Activated naive CD4-positive, alpha-beta T cell (primary cell): ENCODE measurements at places on chromosomes 3 and 15.

GRCh38 chr3:150081084-150081483, 110.4 kb upstream of the PFN2 start:
- DNase-seq = no peak

DNA sequence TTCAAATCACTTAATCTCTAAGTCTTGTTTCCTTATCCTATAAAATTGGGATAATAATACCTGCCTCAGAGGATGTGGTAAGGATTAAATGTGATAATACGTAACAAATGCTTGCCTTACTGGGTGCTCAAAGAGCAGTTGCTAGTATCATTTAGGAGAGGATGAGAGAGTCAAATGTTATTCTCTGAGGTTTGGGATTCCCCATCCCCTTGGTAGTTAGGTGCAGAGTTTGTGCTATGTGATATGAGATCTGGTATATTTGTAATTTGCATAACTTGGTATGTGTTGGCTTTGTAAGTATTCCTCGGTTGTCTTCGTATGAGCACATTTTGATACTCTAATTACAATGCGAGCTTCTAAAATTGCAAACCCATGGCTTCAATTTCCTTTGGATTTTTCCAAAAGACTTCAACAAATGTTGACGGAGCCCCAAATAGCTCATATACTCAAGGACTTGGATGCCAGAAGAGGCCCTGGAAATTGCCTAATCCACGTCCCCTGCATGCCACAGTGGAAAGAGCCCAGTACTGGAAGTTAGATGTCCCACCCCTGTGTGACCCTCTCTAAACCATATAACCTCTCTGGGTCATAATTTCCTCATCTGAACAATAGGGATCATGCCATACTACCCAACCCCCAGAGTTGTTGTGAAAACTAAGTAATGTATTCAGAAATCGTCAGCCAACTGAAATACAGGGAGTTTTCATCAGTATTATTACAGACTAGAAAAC, 85.0 kb downstream of the FBN1 start:
- DNase-seq = no peak

DNA sequence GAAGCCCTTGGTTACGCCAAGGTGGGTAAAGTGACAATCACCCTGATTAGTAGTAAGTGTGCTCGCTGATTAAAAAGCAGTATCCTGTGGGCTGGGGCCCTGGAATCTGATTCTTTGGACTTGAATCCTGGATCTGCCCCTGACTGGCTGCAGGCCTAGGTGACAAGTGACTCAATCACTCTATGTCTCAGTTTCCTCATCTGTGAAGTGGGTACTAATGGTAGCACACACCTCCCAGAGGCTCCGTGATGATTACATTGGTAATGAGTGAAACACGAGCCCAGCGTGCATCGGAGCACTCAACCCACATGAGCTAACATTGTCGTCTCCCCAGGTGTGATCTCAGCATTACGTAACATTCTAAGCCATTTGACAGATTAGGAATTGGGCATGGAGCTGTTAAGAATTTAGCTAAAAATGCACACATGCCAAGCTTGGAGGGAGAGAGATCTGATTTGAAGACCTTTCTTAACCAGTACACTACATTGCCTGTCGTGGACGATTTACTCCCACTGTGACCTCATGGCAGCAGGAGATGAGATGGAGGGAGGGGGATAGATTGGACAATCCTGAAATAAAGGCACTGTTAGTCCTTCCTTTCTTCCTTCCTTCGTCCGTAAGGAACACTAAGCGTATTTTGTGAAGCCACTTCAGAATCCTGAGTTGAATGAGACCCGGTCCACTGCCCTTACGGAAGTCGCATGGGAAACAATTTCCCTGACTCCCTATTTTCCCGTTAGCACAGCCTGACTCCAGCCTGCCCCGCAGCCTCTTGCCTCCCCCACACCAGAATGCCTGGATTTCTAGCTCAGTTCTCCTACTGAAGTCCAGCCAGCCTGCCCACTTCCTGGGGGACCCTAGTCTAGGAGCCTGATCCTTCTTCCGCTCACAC, 32.1 kb downstream of the MGLL start:
- no peak for DNase-seq

- no peak for DNase-seq
These were observed 97.8 kb downstream of the LARS2 start for GRCh38 chr3:45486136-45486535.

DNA sequence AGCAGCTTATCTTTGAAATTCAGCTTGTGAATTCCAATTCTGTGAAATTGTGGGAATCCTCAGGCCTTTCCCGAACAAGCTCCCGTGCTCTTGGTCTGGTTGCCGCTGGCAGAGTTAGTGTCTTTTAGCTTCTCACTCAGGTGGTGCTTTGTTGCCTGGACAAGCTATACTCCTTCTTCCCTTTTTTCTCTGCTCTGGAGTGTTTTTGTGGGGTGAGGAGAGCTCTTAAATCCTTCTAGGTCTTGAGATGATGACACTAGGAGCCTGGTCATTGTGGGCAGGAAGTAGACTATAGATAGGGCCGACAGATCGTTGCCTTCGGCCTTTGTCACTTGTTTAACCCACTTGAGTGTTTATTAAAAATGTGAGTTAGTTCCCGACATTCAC, 93.8 kb downstream of the SLCO3A1 start:
- no peak for DNase-seq

- DNase-seq = no peak
These were observed 105.9 kb downstream of the TPRG1 start for GRCh38 chr3:189277711-189278110.

GRCh38 chr15:74648051-74648842, 32.6 kb downstream of the CLK3 start:
- no peak for DNase-seq

GRCh38 chr15:93658026-93658816, 569.2 kb upstream of the RGMA start:
- no peak for DNase-seq

DNA sequence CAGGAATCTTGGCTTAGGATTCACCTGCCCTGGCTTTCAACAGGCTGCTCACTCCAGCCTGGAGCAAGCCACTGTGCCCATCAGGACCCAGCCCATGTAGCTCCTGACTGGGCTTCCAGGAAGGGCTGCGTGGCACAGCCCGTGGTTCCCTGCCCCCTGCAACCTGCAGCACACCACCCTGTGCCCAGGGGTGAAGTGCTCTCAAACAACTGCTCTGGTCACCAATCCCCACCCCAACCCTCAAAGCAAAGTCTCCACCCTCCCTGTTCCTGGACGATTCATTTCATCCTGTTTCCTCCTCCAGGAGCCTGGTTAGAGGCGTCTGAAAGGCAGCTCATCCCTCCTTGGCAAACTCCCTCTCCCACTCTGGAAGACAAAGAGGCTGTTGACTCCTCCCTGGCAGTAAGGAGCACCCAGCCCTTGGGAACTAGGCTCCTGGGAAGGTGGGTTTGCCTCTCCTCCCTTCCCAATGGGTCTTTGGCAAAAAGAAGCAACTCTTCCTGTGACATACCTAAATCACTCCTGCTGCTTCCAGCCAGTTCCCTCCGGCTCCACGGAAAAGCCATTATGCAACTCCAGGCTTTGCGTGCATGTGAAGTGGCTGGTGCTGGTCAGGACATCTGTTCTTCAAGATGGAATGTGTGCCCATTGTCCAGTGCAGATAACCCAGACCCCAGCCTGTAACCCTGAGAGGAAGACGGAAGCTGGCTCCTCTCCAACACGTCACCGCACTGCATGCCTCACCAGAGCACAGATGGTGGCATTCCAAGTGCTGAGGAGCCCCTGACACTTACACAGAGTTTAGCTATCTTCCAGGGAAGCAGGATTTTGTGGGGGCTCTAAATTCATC, 29.1 kb upstream of the VIPR1 start:
- no peak for DNase-seq

GRCh38 chr15:53791581-53791980, 32.1 kb upstream of the WDR72 start:
- no peak for DNase-seq

GRCh38 chr3:127462111-127462655, 128.3 kb downstream of the TPRA1 start:
- no peak for DNase-seq

- DNase-seq = no peak
These were observed 685.7 kb downstream of the MECOM start for GRCh38 chr3:168977716-168978374.

GRCh38 chr15:63611177-63611576, 14.0 kb downstream of the FBXL22 start:
- no peak for DNase-seq

GRCh38 chr15:95439922-95440376, 890.6 kb upstream of the NR2F2 start:
- DNase-seq = no peak

GRCh38 chr3:52472239-52473000, 17.0 kb downstream of the NISCH start:
- no peak for DNase-seq

- DNase-seq = no peak
These were observed 10.7 kb upstream of the SLC15A2 start for GRCh38 chr3:121883507-121883906.

DNA sequence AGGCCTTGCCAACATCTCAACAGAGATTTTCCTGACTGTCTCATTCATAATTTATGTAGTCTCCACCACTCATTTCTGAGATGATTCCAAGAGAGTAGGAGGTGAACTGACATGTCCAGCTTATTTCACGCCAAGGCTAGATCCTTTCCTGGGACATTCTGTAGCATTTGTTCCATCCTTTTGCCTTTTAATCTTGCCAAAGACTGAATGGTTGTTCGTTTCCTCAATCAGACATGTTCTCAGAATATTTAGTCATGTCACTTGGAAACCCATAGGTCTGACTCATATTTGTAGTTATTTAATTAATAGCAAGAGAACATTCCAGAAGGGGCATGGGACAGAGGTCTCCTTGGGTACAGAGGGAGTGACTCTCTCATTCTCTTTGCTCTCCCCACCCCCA, 80.9 kb downstream of the DHX36 start:
- DNase-seq = no peak

DNA sequence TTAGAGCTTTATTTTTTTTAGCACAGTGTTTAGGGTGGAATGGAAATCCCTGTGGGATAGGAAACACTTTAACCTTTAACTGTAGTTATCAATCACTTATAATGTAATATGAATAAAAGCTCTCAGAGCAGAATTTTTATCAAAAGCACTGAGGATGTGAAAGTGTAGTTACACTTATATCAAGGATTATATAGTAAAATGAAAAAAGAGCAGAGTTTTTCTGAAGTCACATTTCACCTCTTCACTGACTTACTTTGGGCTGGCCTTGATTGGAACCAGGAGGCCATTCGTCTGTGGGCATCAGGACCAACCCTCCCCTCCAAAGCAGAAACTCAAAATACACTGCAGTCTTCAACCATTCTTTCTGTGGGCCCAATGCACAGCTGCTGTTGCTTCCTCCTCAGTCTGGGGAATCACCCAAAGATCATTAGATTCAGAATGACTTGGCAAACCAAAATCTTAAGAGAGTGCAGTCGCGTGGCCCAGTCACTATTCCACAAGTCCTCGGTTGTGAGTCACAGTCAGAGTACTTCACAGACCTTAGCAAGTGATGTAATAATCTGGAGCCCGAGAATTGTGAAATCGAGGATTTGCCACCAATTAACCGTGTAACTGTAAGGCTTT, 132.6 kb upstream of the COL8A1 start:
- no peak for DNase-seq

DNA sequence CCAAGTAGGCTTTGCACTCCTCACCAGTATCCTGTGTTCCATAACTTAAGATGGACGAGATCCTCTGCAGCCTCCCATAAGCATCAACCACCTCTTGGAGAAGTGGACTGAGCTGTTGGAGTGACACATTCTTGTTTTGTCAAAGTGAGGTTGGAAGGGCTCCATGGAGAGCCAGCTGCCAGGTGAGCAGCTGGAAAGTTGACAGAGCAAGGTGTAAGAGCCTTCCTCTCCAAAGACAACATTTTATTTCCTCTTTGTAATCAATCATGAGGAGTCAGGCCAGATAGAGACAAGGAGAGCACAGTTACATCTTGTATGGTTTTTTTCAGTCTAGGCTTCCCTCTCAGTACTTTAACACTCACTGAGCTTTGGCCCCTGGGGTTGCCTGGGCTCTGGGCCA, 5.1 kb downstream of the ABI3BP start:
- no peak for DNase-seq

GRCh38 chr15:29570948-29571791, 251.1 kb downstream of the TJP1 start:
- DNase-seq = no peak

DNA sequence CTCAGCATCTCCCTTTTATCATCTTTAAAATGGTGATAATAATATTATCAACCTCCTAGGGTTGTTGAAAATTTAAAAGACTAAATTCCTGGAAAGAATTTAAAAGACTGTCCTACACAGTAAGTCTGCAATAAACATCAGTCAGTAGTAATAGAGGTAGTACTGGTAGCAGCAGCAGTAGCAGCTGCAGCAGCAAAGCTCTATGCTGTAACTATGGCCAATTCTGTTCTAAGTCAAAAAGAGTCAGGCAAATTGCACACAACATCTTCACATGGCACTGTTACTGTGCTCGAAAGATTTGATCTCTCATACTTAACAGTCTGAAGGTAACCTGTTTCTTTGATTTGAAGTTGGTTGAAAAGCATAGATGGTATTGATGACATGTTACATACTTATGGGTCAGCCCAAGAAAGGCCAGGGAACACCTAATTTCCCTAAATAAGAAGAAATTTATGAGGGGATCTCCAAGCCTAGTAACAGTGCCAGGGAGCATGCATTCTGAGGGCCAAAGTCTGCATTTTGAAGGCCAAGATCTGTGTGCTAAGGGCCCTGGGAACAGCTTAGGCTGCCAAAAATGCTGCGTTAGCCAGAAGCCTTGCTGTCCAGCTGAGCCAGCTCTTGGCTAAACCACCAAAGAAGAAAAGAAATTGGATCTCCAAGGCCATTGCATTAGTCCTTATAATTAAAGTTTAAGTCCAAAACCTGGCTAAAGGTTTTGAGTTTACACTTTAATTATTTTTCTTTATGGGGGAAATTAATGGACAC, 68.2 kb downstream of the SIDT1 start:
- DNase-seq = no peak

GRCh38 chr15:66294157-66294931, 976 bp downstream of the DIS3L start:
- no peak for DNase-seq

- DNase-seq = no peak
These were observed 495.5 kb upstream of the ROBO1 start for GRCh38 chr3:80263260-80263659.

DNA sequence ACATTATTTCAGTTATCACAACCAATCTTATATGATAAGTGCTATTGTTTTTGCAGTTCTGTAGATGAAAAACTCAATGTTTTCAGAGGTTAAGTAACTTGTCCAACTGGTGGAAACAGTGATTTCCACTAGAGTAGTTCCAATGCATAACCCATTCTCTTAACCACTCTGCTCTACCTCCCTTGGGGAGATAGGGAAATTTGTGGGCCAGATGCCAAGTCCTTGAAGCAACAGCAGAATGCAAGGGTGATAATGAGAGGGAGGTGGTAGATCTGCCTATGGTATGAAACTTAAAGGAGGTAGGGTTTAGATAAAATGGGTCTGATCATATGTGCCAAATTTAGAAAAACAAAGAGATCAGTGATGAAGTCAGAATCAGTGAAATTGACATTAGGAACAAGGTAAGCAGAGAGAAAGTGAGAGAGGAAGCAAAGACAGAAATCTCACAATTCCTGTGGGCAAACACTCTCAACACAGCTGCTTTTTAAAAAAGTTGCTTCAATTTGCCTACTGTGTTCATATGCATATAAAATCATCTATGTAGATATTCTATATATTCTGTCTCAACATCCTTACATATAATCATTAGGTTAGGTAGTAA, 50.5 kb upstream of the UBP1 start:
- DNase-seq = no peak
